ENCODE measurements at places on chromosomes 3 and 15. TPM values are rescaled to one million over a fixed set of nuclear protein-coding genes. Genes with fewer than 3 reads are reported as not detected.

GRCh38 chr15:67521783-67522568 is 1.0 kb downstream of the C15orf61 start:
- no peak for DNase-seq

DNA sequence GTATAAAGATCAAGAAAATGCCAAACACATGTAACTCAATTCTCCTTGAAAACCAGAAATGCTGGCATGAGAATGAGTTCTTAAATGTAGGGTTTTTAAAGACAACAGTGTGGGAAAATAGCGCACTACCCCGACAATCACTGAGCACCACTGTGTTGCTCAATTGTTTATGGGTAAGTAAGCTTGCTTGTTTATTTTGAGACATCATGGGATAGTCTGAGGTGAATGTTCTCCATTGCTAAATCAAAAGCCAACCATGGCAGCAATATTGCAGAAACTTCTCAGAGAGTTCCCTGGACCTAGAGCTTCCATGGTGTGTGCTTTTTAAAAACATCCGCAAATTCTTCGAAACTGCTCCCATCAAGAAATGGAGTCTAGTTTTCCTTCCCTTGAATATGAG is 62.7 kb downstream of the CERS3 start:
- no peak for DNase-seq

GRCh38 chr3:114380233-114380651 is 86.4 kb downstream of the TIGIT start:
- DNase-seq: no peak

DNA sequence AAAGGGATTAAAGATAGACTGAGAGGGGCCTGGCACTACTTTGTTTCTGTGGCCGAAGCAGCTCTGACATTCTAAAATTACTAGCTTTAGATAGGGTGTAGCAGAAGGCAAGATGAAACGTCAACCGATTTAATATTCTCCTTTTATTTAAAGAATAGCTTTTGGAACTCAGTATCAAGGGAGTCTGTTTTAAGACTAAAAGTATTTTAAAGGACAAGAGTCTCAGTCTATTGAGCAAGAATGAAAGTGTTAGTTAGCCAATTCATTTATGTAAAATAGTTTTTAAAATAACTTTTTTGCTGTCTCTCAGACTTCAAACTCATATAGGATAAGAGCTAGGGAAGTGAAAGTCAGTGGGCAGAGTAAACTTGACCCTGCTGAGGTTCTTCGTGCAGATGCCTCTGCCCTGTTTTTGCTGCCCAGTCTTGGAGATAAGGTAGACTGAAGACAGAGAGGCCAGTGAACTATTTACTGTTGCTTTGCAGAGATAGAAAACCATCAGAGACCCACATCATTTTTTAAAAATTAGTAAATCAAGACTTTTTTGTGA is 1090.9 kb downstream of the ROBO2 start:
- DNase-seq: no peak

- no peak for DNase-seq
Measured at GRCh38 chr15:73305331-73306211, 63.2 kb downstream of the HCN4 start.

GRCh38 chr3:68996356-68996995 is 17.0 kb downstream of the EOGT start:
- DNase-seq: no peak

- peak; percentile 98 for DNase-seq
Measured at GRCh38 chr3:128879125-128879969, at the start of gene ACAD9. Gene ACAD9 (plus strand): TSS chr3:128879620. CDS start chr3:128879692, 72 bp downstream.

DNA sequence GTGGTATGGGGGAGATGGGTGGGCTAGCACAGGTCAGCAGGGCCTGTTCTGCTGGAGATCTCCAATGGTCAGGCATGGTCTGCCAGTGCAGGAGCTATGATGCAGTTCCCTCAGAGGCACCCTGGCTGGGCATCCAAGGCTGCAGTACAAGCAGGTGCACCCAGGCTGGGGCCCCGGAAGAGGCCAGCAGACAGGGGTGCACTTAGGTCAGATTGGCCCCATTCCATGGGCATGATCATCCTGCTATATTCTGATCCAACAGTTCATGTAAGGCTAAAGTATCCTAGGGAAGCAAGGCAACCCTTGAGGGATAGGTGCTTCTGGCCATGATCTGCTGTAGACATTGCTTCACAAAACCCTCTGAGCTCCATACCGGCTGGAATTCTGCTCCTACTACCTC is 53.5 kb downstream of the STRIT1 start:
- no peak for DNase-seq

DNA sequence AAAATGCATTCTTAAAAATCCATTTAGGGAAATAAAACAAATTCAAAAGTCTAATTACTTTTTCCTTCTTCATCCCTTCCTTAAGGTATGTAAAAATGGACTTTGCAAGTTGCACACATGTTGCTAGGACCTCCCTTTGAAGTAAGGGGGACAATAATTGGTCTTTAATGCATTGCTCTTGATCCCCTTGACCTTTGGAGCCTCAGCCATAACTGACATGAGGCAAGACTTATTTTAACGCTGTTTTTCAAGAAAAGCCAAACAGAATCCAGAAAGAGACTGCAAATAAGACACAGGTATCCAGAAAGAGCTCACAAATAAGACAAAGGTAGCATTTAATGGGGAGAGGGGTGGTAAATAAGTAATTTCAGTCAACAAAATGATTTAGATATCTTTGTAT is 301.4 kb downstream of the ULK4 start:
- no peak for DNase-seq

DNA sequence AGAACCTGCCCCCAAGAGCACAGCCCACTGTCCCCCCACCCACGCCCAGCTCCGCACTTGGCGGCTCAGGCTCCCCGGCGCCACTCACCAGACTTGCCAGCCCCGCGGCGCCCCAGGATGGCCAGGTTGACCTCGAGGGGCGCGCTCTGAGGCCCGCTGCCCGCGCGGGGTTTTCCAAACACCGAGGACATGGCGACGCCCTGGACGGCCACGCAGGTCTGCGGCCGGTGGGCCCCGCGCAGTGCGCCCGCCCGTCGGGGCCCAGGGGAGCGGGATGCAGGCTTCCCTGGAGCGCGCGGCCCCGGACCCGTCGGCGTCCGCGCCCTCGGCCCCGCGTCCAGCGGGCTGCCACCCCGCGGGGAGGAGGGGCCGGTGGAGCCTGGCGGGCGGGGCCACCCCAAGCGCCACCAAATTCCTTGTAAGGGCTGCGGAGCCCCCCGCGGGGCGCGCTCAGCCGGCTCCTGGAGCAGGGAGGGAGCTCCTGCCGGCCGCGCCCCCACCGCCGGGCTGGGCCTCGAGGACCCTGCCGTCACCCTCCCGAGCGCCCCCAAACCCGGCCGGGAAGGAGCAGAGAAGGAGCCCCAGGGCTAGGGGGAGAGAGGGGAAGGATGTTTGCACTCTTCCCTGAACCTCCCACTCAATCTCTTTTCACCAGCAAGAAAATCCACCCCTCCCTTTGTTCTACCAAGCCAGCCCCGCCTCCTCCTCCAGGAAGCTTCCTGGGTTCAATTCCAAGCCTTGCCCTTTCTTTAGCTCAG is at the start of gene RASL12:
Gene RASL12 (minus strand): TSS at position 347 of the 758 bp plus-strand sequence. CDS start 156 bp downstream, at position 191.
- no peak for DNase-seq

DNA sequence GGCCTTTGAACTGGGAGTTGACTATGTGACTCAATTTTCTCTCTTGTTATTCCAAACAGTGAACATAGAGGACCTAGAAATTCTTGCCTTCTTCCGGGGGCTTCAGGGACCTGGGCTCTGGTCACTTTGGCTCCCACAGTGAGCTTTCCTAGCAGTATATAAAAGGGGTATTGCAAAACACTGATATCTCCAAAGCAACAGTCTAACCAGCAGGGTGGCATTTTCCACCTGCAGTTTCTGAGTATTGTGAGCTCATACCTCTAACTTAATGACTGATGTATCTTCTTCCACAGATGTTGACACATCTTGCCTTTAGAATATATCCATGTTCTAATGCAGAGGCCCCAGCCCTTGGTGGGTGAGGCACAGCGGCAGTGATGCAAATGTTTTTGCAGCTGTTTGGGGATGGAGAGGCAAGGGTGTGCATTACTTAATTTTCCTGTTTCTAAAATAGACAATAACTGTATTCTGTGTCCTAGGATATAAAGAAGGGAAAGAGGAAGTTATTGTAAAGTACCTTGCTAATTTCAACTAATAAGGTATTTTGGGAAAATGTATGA is 45.7 kb upstream of the ADGRG7 start:
- DNase-seq: no peak

GRCh38 chr15:69593981-69594966 is 141.7 kb downstream of the RPLP1 start:
- DNase-seq: no peak

GRCh38 chr15:62115847-62116246 is 49.1 kb downstream of the C2CD4A start:
- DNase-seq: no peak

DNA sequence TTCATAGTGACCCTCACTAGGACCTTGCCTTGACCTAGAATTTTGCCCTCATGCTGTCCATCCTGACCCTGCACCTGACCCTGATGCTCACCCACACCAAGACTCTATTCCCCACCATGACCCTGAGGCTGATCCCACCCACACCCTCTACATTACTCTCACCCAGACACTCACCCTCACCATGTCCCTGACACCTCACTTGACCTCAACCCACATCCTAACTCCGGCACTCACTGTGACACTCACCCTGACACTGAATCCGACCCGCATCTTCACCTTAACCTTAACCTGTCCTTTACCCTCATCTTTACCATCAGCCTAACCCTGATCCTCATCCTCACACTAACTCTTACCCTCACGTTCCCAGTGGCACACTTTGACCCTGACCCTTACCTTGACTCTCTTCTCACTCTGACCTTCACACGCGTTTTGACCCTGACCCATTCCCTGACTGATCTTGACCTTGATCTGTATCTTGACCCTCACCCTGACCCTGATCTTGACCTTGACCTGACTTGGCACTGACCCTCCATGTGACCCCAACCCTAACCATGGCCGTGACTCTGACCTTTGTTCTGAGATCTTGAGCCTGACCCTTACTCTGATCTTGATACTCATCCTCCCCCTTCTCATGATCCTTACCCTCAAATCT is 22.2 kb upstream of the SLC25A26 start:
- no peak for DNase-seq

GRCh38 chr3:149541091-149541491 is 66.6 kb downstream of the TM4SF4 start:
- no peak for DNase-seq

DNA sequence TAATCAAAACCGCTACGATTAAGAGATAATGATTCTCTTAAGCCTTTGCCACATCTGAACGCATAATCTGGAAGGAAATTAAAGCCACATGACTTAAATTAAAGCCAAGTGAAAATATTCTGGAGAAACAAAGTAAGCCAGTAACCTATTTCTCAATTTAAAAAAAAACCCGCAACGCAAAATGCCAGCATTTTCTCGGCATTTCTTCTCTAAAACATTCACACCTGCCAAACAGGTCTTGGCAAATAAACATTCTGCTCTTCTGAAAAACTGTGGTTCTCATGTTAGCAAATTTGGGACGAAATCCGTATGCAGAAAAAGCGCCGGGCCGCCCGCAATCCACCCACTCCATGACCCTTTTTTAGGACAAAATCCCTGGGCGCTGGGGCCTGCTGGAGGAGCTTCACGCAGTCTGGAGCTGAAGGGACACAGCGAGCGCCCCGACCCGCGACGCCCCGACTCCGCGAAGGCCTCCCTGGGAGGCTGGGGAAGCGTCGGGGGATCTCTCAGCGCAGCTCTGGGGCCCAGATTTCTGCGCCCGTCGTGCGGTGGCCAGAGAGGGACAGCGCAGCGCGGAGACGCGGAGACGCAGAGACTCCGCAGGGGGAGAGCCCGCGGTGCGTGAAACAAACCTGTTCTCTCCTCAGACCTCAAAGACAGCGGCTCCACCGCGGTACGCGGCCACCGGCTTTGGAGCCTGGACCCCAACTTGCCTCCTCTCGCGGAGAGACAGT is 471 bp downstream of the NKIRAS1 start:
- no peak for DNase-seq

GRCh38 chr3:89392991-89393390 is 285.6 kb downstream of the EPHA3 start:
- DNase-seq: no peak

- DNase-seq: no peak
Measured at GRCh38 chr3:150292891-150293290, 115.2 kb upstream of the TSC22D2 start.

DNA sequence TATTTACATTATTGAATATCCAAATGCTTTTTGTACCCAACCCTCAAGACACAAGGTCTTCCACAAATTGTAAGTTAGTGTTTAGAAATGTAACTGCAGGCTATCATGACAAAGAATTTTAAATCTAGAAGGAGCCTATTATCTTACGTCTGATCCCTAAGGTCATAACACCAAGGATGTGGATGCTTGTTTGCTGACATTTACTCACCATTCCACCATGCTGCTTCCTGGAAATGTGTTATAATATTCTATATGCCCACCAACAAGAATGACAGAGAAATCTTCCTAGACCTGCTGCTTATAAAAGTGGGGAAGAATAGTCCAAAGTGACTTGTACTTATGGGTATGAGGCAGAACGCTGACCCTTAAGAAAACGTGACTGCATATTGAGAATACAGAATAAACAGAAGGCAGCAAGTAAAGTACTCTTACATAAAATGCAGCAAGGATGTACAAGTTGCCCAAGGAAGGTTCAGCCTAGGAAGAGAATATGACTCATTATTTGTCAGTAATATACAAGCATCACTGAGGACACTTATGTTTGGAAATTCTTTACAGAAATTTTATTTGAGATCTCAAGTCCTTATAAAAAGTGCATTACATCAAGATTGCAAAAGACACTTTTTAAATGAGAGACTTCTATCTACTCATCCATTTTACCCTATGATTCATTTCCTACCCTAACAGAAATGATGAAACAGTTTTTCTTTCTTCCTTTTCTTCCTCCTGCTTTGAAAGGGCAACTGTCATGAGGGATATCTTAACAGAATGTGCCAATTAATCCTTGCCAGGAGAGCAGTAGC is 59.6 kb downstream of the ESYT3 start:
- no peak for DNase-seq

DNA sequence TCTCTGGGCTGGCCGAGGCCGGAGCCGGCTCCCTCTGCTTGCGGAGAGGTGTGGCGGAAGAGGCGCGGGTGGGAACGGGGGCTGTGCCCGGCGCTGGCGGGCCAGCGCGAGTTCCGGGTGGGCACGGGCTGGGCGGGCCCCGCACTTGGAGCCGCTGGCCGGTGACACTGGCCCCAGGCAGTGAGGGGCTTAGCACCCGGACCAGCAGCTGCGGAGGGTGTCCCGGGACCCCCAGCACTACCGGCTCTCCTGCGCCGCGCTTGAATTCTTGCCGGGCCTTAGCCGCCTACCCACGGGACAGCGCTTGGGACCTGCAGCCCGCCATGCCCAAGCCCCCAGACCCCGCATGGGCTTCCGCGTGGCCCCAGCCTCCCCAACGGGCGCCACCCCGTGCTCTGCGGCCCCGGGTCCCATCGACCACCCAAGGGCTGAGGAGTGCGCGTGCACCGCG is 736.3 kb upstream of the ARRDC4 start:
- no peak for DNase-seq

GPR171 gene
- 0.19 TPM for total RNA-seq

SH2D7 gene
- total RNA-seq: not detected

GOLGA6B gene
- 1.0 TPM for total RNA-seq

PLSCR1 gene
- total RNA-seq: 76.4 TPM

CTDSPL2 gene
- 41.5 TPM for total RNA-seq

RFC4 gene
- total RNA-seq: 6.4 TPM

WDR93 gene
- 0.08 TPM for total RNA-seq

CD200R1 gene
- 5.4 TPM for total RNA-seq
